ENCODE measurements at places on chromosomes 4 and X. TPM values are rescaled to one million over a fixed set of nuclear protein-coding genes. Genes with fewer than 3 reads are reported as not detected.

The TMPRSS11A gene
- not detected for total RNA-seq

The HPGDS gene
- not detected for total RNA-seq

The NXF2B gene
- total RNA-seq = not detected

The ADH1C gene
- 3.7 TPM for total RNA-seq

The ZNF141 gene
- 4.8 TPM for total RNA-seq

The PASD1 gene
- not detected for total RNA-seq

All from cardiac ventricle fibroblast (primary cell).